ENCODE measurements at places on chromosomes 16 and 17.
A peak's percentile ranks its signal among the peaks of the same experiment; 100 is the strongest.

DNA sequence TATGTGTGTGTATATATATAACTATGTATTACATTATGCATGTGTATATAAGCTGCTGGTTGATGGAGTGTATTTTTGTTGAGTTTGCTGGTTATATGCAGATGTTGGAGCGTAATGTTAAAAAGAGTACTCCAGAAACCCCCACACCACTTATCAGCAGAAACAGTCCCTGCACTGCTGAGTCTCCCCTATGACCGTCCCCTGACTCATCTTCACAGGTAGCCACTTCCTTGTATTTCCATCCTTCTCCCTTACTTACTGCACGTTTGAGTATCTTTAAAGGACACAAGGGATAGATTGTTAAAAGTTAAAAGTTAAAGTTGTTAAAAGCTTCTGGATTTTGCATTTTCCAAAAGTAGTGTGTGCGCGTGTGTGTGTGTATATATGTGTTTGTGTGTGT, 853.9 kb upstream of the EEF2KMT start:
- no peak for DNase-seq

DNA sequence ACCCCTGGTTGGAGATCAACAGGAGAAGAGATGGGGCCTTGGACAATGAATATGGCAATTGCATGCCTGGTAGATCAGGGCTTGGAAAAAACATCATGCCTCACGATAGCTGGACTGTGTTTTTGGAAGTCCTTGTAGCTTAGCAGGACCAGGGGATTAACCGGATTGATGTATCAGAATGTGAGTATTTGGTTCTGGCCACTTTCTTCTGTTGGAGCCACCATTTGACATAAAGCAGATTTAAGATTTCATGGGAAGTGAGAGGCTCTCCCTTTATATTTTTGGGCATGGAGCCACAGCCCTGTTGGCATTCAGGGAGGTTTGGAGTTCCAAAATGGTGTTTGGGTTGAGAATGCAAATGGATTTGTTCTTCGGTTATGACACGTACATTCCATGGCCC, 424.7 kb upstream of the MAF start:
- DNase-seq = no peak

DNA sequence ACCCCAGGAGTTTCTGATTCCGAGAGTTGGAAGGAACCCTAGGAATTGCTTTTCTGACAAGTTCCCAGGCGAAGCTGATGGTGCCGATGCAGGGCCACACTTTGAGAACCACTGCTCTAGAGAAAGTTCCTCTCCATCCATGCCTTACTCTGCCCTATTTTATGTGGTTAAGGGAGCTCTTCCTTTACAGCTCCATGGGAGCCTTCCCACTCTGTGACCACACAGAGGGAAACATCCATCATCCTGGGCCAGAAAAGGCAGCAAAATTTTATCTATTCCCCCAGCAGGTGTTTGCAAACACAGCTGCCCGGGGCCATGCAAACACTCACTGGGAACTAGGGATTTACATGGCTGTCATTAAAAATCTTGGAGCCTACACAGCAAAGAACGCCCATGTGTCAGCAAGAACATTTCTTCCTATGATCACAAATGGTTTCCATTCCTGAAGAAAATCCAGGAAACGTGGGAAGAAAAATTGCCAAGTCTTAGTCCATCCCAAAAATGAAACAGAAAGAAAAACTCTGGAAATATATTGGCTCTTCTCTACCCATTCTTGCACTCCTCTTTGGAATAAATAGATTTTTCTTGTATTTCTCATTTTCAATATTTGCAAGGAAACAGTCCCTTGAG, 252.7 kb downstream of the PMP22 start:
- DNase-seq = no peak

DNA sequence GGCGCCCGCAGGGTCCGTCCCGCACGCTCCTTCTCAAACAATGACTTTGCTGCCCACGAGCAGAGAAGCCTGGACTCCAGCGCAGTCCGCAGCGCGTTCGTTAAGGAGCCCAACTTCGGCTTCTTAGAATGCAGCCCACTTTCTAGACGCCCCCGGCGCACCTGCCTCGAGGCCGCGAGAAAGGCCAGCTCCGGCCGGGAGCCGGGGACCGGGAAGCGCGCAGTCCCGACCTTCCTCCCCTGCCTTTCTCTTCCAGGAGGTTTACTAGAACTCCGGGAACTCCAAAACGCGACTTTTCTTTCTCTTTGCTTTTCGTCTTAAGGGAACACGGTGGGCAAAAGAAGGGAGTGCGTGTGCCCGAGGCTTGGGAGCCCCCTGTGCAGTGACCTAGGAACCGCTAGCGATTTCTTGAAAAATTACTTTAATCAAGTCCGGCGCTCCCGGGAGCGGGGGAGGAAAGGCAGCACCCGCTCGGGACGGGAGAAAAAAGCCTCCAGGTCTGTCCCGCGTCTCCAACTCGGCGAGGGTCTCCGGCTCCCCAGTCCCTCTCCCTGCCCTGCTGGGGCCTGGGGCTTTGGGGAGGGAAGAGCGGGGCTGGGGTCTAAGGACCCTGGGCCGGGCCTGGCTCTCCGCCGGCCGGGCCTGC, 2.6 kb downstream of the HNF1B start:
- DNase-seq = no peak

DNA sequence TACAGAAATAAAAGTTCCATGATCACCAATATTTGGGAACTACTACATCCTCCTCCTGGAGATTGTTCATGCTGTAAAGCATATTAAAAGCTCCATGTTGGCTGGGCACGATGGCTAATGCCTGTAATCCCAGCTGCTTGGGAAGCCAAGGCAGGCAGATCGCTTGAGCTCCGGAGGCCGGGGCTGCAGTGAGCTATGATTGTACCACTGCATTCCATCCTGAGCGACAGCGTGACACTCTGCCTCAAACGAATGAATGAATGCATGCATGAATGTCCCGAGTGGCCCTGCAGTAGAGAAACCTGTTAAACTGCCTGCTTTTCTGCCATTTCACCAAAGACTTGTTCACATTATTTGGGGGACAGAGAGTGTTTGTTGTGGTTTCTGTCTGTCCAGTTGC, 15.0 kb downstream of the CNEP1R1 start:
- no peak for DNase-seq

DNA sequence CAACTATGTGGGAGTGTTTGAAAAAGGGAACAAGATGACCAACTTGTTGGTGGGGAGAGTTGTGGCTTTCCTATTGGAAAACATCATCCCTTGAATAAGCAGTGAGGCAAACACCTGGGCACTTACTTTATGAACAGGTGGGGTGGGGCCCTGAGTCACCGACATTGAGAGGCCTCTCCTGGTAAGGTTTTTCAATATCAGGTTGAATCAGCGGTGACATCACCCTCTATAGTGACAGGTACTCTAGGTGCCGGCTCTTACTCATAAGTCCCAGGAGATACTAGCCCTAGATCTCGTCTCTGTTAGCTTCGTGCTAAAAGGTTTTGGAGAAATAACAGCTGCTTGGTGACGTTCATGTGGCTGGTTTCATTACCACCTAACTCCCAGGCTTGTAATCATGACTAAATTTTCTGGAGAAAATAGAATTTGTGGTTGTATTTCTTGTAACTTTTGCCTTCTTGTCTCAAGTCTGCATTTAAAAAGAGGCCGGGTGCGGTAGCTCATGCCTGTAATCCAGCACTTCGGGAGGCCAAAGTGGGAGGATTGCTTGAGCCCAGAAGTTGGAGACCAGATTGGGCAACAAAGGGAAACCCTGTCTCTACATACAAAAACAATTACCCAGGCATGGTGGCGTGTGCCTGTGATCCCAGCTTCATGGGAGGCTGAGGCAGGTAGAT, 19.3 kb downstream of the CDH1 start:
- peak; percentile 75 for DNase-seq

DNA sequence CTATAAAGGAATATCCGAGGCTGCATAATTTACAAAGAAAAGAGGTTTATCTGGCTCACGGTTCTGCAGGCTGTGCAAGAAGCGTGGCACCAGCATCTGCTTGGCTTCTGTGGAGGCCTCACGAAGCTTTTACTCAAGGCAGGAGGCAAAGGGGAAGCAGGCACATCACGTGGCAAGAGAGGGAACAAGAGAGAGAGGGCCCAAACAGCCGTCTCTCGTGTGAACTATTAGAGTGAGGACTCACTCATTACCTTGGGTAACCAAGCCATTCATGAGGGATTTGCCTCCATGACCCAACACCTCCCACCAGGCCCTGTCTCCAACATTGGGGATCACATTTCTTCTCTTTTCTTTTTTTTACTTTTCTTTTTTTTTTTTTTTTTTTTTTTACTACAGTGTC, 7.5 kb upstream of the ALKBH5 start:
- no peak for DNase-seq

DNA sequence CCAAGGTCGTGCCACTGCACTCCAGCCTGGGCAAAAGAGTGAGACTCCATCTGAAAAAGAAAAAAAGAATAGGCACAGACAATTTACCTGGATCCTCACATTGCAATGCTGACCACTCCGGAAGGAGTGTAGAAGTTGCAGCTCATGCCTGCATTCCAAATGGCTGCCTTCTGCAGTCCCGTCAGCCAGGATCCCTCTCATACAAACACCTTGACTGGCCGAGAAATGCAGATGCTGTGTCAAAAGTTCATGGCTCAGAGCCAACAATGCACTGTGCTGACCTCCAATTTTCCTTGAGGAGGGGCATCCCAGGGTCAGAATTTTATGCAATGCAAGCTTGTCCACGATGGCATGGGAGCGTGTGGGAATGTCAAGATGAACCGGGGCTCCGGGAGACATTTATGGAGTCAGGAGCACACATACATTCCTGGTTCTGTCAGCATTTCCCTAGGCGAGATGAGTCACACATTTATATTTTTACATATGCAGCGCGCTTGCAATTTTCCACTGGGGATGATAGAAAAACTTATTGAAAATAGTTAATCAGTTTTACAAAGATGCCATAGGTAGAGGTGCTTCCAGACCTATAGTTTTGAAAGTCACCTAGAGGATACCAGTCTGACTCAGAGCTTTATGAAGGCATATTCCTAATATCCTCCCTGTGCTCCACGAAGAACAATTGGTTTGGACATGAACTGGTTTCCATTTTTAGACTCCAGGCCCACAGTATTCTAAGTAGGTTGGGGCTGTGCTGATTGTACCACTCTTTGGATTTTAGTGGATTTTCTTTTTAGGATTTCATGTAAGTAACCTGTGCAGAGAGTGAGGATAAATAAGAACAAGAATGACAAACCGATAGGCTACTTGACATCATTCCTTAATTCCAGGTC, 614.6 kb downstream of the MAF start:
- no peak for DNase-seq

GRCh38 chr16:89200850-89201411, 594 bp upstream of the SLC22A31 start:
- DNase-seq = no peak

DNA sequence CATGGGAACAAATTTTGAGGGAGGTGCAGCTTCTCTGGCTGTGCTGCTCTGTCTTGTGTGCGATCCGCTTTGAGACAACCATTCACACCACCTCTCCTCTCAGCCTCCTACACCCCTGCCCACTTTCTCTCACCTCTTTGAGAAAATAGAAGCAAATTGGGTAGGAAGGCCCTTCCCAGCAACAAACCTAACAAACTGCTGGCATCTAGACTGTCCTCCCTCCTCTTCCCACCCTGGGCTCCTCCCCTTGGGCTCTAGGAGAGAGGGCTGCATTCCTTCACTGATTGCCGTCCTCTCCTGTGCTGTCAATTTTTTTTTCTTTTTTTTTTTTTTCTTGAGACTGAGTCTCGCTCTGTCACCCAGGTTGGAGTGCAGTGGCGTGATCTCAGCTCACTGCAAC, 13.5 kb downstream of the CDIPT start:
- no peak for DNase-seq
